Activated naive CD4-positive, alpha-beta T cell treated with anti-CD3 and anti-CD28 coated beads, Interleukin-2, amount 50 U/mL, for 72 hours (primary cell): ENCODE measurements at places on chromosomes 1 and 21. TPM values are rescaled to one million over a fixed set of nuclear protein-coding genes. Genes with fewer than 3 reads are reported as not detected.

The TTC24 gene
- 4.5 TPM for total RNA-seq

The ATP1A2 gene
- total RNA-seq = not detected

The BCL2L15 gene
- total RNA-seq = 1.1 TPM

The NBPF10 gene
- total RNA-seq = 3.1 TPM

The TSNAX gene
- 22.3 TPM for total RNA-seq

The LZIC gene
- total RNA-seq = 30.8 TPM

The CFHR1 gene
- not detected for total RNA-seq

The GNAT2 gene
- 0.34 TPM for total RNA-seq

The NMNAT1 gene
- 6.0 TPM for total RNA-seq

The B3GALT5 gene
- 0.02 TPM for total RNA-seq

The PROK1 gene
- not detected for total RNA-seq

The NCAM2 gene
- not detected for total RNA-seq

The HPCAL4 gene
- total RNA-seq = 0.18 TPM

The KCNJ15 gene
- total RNA-seq = 1.5 TPM

The CNKSR1 gene
- total RNA-seq = 3.5 TPM

The CNR2 gene
- total RNA-seq = 0.05 TPM

The PTPRU gene
- not detected for total RNA-seq
